ENCODE measurements at places on chromosomes 7 and 10.

- peak; percentile 65 for DNase-seq
These were observed 149.0 kb downstream of the TNS3 start for GRCh38 chr7:47432671-47433563.

DNA sequence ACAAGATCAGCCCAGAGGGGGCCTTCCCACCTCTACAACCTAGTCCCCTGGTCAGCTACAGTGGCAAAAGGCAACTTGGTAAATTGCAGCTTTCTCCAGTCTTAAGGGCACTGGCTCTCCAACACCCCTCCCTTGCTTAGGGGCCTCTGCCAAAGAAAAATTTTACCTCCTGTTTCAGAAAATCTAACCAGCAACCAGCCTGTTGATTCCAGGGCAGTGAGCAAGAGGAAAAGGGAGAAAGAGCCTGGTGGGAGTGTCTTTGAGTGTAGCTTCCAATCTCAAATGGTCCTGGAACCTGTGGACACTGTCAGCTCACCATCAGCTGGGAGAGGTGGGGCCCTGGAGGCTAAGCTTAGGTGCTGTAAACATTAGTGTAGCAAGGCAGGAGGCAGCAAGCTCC, 22.9 kb downstream of the ACTR1A start:
- no peak for DNase-seq

DNA sequence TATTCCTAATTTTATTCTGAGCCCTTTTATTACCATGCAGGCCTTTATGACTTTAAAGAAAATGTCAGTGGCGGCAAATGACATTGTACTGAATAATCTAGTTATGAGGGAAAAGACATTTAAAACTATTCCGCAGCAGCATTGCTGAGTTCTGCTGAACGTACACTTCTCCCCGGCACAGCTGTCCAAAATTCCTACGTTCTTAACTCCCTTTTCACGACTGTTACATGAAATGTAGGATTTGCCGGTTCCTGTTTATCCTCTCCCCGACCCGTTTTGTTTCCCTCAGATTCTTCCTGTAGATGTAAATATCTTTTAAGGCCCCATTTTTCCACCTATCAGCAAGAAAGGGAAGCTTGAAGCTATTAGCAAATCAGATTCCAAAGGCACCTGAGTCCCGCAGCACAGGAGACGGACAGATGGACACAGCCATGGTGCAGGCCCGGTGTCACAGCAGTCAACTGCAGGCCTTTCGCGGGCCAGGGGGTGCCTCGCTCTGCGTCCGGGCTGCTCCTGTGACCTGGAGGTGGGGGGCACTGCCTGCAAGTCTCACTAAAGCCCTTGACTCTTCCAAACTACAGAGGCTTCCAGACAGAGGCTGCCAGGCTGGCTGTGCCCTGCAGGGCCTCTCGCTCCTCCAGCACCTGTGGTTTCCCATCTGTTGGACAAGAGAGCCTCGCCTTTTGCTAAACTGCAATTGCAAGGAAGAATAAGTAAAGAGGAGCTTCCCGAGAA, 485.0 kb upstream of the MGMT start:
- DNase-seq = peak; percentile 72

GRCh38 chr7:80884511-80885195, 34.2 kb downstream of the SEMA3C start:
- no peak for DNase-seq

- no peak for DNase-seq
These were observed 49.3 kb downstream of the FBXL13 start for GRCh38 chr7:103025341-103025740.

GRCh38 chr10:92395271-92395670, 104.3 kb downstream of the MARCHF5 start:
- DNase-seq = no peak

DNA sequence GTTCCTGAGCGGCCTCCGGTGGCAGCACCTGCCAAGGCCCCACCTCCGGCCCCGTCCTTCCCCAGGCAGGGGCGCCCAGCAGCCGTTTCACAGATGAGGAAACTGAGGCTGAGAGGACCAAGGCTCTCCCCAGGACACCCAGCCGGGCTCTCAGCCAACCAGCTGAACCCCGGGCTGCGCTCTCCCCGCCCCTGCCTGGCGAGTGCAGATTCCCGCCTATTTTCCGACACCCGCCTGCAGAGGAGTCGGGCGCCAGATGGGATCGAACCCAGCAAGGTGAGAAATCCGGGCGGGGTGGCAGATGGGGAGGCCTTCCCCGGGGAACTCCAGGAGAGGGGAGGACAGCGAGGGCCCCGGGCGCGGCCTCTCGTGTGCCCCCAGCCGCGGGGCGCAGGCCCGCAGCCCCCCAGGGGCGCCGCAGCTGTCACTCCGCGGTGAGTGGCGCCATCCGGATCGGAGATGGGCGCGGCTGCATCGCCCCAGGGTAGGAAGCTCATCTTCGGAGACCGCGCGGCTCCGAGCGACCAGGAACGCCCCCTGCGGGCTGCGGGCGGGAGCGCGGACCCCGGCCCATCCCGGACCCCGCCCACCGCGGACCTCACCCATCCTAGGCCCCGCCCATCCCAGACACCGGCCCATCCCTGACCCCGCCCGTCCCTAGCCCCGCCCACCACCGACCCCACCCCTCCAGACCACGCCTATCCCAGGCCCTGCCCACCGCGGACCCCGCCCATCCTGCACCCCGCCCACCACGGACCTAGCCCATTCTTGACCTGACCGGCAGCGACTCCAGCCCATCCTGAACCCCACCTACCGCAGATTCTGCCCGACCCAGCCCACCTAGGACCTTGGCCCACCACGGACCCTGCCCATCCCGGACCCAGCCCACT, 90.3 kb downstream of the MICALL2 start:
- DNase-seq = peak; percentile 12

DNA sequence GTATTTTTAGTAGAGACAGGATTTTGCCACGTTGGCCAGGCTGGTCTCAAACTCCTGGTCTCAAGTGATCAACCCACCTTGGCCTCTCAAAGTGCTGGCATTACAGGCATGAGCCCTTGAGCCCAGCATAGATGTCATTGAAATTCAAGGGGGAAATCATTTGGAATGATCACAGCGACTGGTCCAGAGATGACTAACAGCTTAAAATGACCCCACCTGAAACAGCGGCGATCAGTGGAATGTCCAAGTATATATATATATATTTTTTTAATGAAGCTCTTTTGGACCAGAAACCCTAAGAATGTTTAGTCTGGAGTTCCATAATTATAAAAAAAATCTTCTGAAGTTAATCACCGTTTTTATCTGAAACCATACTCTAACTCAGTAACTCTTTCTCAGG, 12.5 kb upstream of the AKR1E2 start:
- no peak for DNase-seq

GRCh38 chr10:73950155-73950948, 39.4 kb downstream of the PLAU start:
- peak; percentile 92 for DNase-seq

GRCh38 chr7:116548506-116548905, 23.7 kb downstream of the CAV1 start:
- no peak for DNase-seq

DNA sequence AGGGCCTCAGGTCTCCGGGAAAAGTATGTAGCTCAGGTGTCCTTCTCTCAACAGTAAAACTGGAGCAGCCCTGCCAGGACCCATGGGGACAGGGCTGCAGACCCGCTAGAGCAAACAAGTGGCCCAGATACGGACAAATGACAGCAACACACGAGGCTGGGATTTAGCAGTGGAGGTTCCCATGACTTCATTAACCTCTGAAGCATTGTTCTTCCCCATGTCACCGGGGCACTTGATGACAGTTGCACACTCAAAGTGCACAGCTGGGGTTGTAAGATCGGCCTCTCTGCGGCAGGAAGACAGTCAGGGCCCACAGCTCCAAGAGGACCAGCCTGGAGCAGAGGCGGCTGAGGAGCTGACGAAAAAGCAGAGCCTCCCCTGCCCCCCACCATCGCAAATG, 12.5 kb upstream of the PODXL start:
- no peak for DNase-seq

DNA sequence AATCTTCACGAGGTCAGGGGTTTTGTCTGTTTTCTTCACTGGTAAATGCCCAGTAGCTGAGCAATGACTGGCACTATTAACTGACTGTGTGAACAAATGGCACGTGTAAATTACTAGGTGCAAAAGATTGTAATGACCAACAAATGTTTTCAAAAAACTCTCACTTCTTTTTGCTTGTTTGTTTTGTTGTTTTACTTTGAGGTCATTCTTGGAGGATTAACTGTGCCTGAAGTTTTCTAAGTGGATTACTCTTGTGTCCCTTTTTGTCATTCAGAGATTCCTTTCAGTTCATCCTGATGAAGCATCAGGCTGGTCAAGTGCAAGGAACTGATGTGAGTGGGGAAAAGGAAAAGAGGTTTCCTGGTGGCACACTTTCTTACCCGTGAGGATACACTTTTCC, 74.4 kb upstream of the PPP1R3C start:
- no peak for DNase-seq

- DNase-seq = no peak
These were observed 52.8 kb upstream of the ENO4 start for GRCh38 chr10:116796469-116796868.

- DNase-seq = peak; percentile 93
These were observed 5.8 kb downstream of the TCF7L2 start for GRCh38 chr10:112955582-112956421.

- DNase-seq = no peak
These were observed 4.4 kb upstream of the RFC2 start for GRCh38 chr7:74258639-74259038.

DNA sequence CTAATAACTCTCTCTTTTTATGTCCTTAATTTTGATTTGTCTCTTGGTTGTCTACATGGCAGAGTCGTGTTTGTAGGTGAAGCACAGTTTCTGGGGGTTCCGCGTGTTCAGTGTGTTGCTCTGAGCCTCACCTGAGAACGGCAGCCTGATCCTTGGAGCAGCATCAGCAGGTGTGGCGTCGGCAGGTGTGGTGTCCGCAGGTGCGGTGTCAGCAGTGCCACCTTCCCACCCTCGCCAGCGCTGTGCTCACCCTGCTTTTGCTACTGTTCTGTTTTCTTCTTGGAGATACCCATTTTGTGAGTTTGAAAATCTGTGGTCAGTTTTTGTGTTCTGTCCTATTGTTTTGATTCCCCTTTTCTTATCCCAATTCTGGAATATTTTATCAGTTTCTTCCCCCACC, 406.6 kb downstream of the GLRX3 start:
- DNase-seq = no peak

GRCh38 chr10:100805543-100806355, 60.4 kb downstream of the PAX2 start:
- no peak for DNase-seq

DNA sequence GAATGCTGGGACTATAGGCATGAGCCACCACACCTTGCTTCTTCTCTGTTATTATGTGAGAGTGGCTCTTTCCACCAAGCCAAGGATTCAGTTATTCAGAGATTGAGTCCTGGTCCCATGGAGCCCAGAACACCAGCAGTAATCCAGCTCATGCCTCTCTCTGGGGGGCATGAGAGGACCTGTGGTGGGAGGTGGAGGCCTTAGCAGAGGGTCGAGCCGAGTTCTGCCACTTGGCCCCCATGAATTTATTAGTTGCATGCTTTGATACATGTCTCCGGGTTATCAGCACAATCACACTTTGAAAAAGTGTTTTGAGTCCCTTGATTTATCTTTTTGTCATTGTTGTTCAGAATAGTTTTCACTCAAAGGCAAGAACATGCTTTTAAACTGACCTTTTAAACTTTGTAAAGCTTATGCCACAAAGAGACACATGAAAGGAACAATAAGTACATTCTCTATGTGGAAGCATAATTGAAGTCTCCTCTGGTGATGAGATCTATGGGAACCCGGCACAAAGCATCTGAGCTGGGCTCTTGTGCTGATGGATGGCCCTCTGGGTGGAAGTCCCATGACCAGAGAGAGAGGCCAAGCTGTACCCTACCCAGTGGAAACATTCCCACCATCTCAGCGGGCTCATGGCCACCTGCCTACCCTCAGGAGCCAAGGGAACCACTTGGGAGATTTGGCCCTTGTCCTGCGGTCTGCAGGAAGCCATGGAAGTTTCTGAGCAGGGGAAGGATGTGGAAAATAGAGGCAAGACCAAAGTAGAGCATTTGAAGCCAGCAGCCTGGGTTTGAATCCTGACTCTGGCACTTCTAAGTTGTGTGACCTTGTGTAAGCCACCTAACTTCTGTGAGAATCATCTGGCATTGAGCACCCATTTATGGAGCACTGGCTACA, 53.9 kb downstream of the MINDY4 start:
- DNase-seq = no peak

DNA sequence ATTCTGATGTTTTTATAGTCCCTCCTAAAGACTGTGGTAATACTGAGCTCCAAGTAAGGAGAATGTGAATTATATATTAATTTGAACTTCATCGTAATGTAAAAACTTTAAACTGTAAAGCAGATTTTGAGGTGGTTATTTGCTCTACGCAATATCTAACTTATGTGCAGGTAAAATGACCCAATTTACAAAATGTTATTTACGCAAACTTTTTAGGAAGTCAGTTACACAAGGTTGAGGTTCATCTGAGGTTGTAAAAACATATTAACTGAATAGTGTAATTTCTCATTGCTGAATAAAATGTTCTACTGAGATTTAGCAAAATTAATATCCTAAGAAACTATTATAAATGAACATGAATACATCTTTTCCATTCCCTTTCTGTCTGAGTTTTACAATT, 15.8 kb downstream of the GLCCI1 start:
- no peak for DNase-seq

Measured in muscle of leg (tissue), 16 donors.